ENCODE measurements at places on chromosomes 7 and 10.

DNA sequence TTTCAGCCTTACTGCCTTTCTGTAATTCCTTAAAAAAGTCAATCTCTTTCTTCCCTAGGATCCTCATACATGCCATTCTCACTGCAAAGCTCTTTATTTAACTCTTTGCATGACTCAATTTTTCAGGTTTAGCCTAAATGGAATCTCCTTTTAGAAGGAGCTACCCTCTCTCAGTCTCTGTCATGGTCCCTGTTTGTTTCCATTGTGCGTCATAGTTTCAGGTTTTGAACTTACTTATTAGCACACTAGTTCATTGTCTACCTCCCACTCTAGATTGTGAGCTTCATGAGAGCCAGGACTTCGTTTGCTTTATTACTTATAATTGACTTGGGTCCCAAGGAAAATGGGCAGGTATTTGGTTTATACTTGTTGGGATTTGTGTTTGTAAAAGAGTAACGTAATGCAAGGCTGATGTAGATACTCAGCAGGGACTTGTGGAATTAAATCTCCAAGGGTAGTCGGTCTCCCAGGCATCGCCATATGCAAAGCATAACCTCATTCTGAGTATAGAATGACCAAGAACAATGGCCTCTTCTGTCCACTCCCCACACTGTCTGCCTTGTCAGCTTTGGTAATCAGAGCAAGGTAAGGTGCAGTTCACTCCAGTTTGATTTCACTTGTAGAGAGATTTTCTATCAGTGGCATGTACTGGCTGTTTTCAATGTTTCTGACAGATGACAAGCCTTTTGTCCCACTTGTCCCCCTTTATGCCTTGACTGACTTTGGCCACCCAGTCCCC is 252.0 kb downstream of the SORCS3 start:
- no peak for DNase-seq

GRCh38 chr7:131933751-131934289 is 377.4 kb upstream of the PODXL start:
- no peak for DNase-seq

GRCh38 chr10:5585517-5586206 is 60.9 kb downstream of the CALML3 start:
- DNase-seq, result no peak

DNA sequence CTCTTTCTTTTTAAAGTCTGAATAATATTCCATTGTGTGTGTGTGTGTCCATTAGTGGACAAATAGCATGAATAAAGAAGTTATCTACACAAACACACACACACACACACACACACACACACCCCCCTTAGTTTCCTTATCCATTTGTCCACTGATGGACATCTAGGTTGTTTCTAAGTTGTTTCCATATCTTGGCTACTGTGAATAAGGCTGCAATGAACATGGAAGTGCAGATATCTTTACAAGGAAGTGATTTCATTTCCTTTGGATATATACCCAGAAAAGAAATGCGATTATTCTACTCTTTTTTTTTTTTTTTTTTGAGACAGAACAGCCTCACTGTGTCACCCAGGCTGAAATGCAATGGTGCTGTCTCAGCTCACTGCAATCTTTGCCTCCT is 113.5 kb downstream of the MBL2 start:
- no peak for DNase-seq

DNA sequence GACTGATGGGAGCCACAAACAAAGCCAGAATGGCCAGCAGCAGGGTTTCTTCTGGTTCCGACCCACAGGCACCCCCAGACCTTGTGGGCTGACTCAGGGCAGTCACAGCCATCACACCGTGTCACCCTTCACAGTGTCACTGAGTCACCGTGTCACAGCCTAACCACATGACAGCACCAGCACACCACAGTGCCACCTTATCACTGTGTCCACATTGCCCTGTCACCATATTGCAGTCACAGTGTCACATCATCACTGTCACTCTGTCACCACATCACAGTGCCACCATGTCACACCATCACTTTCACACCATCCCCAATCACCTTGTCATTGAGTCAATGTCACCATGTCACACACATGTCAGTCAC is 77.0 kb downstream of the OAT start:
- DNase-seq, result no peak

DNA sequence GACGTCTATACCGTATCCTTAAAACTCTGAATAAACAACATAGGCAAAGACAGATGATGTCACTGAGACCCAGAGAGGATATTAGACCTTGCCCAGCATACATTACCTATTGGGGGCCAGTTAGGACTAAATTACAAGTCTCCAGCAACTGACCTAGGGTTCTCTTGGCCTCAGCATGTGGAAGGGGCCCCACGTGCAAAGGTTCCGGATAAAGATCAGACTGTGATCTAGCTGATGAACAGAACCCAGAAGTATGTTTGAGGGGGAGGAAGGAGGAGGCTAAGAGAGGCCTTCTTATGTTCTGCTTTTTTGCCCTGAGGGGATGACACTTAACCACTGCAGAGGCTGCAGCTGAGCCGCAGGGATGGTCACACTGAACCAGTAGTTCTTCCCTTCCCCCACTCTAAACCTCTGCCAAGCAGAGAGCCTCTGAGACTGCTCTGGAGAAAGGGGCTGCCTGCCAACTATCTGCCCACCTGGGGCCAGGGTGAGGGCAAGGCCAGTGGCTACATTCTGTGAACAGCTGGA is 24.0 kb upstream of the KMT2C start:
- DNase-seq, result peak; percentile 87

DNA sequence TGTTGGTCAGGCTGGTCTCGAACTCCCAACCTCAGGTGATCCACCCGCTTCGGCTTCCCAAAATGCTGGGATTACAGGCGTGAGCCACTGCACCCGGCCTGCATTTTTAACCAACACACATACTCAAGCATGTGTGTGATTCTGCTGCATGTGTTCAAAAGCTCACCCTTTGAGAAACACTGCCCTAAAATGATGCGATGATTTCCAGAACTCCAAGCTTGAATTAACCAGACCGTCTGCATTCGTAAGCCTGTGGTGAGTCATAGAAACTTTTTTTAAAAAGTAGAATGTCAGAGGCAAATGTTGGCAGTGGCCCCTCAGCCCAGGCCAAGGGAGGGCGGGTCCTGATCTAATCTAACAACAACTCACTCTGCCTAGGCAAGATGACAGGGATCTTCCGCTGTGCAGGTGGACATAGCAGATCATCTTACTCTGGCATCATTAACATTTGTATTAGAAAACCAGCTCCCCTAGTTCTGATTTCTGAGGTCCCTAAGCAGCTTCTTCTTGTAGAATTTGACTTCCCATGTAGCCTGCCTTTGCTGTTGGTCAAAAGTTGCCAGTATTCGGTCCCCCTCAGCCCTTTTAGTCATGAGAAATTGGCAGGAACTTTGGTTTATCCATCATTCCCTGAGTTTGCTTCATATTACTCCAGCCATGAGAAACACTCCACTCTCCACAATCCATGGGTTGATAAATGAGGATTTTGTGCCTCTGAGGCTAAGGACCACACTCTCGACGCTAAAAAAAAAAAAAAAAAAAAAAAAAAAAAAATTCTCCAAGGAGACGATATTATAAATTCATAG is 190.4 kb downstream of the SKIDA1 start:
- DNase-seq, result peak; percentile 83

- DNase-seq, result no peak
Observed at GRCh38 chr7:80918399-80918798, 452 bp downstream of the SEMA3C start.

GRCh38 chr7:140176122-140176701 is 571 bp downstream of the KDM7A start:
- no peak for DNase-seq

DNA sequence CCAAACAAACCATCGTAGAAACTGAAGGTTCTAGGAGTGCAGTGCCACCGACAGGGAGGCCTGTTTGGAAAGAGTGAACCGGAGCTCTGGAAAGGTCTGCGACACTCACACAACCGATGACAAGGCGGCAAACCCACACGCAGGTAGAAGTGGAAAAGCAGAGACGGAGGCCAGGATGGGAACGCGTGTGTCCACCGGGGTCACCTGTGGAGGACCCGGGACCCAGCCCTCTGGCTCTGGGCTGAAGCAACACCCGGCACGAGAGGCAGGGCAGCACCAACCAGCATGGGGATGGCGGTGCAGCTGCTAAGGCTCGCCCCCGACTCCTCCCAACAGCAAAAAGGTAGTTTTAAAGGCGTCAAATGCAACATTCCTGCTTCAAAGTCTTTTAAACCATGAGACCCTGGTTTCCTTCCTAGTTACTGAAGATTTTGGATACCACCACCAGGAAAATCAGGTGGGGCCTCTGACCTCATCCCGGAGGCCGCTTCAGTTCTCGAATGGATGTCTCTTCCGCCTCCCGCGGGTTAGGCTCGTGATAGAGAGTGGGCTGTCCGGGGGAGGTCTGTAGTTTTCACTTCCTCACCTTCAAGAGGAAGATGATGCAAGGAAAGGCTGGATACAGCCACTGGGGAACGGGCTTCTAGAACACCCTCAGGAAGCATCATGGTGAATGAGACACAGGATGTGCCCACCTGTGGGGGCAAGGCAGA is 115.5 kb downstream of the SMURF1 start:
- no peak for DNase-seq

DNA sequence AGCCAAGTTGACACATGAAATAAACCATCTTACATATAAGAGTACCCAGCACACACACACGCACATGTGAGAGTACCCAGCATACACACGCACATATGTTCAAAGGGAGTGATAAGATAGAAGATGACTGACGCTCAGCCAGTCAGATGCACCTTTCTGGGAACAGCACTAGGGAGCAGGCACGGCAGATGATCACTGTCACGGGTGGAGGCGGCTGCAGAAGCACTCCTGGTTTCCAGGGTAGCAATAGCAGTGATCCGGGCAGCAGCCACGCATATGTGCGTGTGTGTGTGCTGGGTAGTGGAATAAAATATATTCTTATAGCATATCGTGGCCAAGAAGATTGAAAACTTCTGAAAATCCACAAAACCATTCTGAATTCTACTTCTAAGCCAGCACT is 85.8 kb upstream of the NAMPT start:
- DNase-seq, result no peak

- DNase-seq, result no peak
Observed at GRCh38 chr7:43576241-43576640, 6.7 kb upstream of the STK17A start.

DNA sequence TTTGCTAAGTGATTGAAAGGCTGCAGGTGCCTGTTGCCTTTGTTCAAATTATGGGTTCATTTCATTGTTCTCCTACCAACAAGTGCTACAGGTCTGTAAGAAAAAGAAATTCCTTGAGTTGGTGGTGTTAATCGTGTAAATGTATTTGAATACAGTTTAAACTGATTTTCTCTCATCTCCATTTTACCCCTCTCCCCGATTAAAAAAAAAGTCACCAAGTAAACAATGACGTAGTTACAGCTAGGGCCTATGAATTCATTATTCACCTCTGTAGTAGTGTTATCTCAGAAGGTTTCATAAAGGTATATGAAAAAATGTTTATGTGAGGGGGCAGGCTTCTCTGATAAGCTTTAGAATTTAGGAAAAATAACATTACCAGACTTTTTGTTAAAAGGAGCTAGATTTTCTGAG is 1.1 kb downstream of the REEP3 start:
- DNase-seq, result no peak

- DNase-seq, result no peak
Observed at GRCh38 chr10:61899069-61899531, 2.4 kb upstream of the ARID5B start.

GRCh38 chr10:63114031-63114814 is 18.9 kb upstream of the NRBF2 start:
- no peak for DNase-seq

- no peak for DNase-seq
Observed at GRCh38 chr10:102624751-102625645, 19.3 kb upstream of the TRIM8 start.

- DNase-seq, result no peak
Observed at GRCh38 chr10:28367929-28368484, 65.1 kb upstream of the MPP7 start.

- peak; percentile 9 for DNase-seq
Observed at GRCh38 chr7:4958477-4959301, at the start of gene MMD2. MMD2 (minus strand) TSS chr7:4959187; CDS start chr7:4959017, 170 bp downstream.

GRCh38 chr10:35413985-35414861 is 77.9 kb downstream of the CCNY start:
- DNase-seq, result peak; percentile 31

GRCh38 chr7:83643012-83643411 is 5.9 kb downstream of the SEMA3E start:
- DNase-seq, result no peak

- no peak for DNase-seq
Observed at GRCh38 chr7:137074391-137075030, 206.1 kb downstream of the CHRM2 start.

DNA sequence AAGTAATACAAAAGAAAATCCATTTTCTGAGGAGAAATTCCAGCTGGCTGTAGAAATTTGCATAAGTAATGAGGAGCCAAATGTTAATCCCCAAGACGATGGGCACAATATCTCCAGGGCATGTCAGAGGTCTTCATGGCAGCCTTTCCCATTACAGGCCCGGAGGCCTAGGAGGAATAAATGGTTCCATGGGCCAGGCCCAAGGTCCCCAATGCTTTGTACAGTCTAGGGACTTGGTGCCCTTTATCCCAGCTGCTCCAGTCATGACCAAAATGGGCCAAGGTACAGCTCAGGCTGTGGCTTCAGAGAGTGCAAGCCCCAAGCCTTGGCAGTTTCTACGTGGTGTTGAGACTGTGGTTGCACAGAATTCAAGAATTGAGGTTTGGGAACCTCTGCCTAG is 182.5 kb downstream of the GPR158 start:
- DNase-seq, result no peak

Data from ELF-1 (cell line).